ENCODE measurements at places on chromosomes 6 and 20.

DNA sequence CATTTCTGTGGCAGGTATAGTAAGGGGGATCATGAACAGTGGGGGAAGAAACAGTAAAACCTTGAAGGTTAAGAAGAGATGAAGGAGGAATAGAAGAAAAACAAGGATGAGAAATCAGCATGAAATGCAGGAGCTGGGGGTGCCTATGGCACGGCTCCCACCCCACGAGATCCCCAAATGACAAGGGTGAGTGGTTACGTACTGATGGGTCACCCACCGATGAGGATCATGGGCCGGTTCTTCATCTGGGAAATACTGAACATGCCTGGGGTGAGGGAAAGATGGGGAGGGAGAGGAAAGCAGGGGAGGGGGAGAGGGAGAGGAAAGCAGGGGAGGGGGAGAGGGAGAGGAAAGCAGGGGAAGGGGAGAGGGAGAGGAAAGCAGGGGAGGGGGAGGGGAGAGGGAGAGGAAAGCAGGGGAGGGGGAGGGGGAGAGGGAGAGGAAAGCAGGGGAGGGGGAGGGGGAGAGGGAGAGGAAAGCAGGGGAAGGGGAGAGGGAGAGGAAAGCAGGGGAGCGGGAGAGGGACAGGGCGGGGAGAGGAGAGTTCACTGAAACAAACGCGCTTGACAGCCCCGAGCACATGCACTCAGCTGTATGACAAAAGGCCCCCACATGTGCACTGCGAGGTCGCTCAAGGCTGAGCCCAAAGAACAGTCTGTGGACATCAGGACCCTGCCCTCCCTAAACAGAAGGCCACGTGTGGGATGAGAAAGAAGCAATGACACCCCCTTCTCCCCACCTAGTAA, 25.3 kb downstream of the MOCS1 start:
- DNase-seq = no peak

GRCh38 chr20:16699293-16699692, 30.5 kb upstream of the SNRPB2 start:
- no peak for DNase-seq

- DNase-seq = no peak
Observed at GRCh38 chr6:66328200-66328599, 621.2 kb upstream of the EYS start.

GRCh38 chr20:31687777-31688176, 34.9 kb downstream of the BCL2L1 start:
- no peak for DNase-seq

DNA sequence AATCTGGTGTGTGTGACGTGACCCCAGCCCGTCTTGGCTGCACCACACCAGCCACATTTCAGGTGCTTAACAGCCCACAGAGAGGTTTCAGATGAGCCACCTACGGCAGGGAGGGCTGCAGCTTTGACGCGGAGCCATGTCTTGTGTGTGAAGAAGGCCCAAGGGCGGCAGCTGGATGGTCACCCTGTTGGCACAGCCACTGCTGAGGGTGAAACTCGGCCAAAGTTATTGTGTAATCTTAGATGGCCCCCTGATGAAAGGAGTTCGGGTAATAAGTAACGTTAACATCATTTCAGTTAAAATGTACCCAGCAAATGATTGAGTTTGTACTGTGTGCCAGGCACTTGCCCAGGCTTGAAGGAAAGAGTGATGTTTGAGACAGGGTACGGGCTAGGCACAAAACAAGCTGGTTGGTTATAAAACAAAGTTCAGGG, 97.2 kb downstream of the SSR1 start:
- no peak for DNase-seq

DNA sequence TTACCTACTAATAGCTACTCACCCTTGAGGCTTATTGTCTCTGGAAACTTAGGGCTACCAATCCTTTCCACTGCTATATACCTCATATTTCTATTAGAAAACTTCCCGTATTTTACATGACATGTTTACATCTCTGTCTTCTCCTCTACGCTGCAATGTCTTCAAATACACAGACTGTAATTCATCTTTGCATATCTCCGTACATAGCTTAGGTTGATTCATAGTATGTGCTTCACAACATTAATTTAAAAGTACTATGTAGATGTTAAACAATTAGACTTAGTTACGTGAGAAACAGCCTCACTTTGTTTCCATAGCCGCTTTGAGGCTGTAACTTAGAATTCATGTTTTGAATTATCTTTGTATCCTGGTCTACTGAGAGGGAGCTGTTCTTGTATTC, 35.1 kb upstream of the FKBP1C start:
- DNase-seq = no peak

DNA sequence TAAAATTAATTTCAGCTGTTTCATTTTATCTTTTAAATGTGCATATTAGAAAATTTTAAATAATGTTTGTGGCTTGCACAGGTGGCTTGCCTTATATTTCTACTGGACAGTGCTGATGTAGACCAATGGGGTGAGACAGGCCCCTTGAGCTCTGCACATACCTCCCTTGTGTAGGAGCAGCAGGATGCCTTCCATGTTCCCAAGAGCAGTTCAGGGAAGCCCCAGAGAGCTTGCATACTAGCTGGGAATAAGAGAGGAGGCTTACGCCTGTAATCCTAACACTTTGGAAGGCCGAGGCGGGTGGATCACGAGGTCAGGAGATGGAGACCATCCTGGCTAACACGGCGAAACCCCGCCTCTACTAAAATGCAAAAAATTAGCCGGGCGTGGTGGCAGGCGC, 61.4 kb downstream of the RFPL4B start:
- no peak for DNase-seq

DNA sequence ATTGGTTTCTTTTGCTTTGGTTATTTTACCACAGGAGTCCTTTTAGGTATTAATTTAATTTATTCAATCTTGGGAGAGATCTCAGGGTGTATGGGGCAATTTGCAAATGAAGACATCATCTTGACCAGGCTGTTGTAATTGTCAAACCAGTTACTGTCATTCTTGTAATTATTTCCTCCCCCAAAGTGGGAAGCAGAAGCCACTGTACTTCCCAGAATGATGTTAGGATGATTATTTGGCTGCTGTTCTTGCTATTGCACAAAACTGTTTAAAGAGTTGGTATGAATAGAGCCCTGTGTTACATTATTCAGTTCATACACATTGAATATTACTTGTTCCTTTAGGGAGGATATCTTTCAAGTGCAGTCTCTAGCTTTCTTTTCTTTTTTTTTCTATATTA, 1.7 kb downstream of the TAAR6 start:
- DNase-seq = no peak

- DNase-seq = no peak
Observed at GRCh38 chr6:11368264-11368663, 135.8 kb upstream of the NEDD9 start.

DNA sequence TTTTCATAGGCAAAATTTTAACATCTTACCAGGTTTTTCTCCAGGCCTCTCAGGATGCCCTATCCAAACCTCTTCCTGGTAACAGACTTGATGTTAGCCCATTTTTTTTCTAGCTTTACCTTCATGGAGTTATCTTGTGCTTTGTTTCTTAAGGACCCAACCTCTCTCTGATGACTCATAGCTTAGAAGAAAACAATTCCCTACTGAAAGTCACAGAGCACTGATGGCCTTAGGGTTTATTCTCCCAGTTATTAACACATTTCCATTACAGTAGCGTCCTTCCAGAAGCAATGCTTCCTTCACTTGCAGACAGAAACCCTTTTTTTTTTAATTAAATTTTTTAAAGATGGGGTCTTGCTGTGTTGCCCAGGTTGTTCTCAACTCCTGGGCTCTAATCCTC, 79.4 kb downstream of the IYD start:
- DNase-seq = no peak

GRCh38 chr6:155219299-155219698, 44.5 kb upstream of the CLDN20 start:
- no peak for DNase-seq

DNA sequence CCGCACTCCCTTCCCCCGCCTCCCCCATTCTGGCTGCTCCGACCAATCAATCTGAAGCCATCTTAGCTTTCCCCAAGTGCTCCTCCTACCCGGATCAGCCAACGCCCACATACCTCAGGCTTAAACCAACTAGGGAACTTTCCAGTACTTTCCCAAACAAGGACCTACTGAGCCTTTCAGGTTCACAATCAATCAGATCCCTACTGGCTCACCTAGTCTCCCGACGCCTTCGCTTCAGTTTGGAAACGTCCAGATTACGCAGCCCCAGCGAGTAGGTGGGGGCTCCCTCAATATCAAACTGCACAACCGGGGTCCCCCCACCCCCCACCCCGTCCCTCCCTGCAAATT, 432 bp downstream of the HSPA1L start:
- peak; percentile 96 for DNase-seq

GRCh38 chr6:52045481-52045880, 41.9 kb downstream of the PKHD1 start:
- DNase-seq = no peak

DNA sequence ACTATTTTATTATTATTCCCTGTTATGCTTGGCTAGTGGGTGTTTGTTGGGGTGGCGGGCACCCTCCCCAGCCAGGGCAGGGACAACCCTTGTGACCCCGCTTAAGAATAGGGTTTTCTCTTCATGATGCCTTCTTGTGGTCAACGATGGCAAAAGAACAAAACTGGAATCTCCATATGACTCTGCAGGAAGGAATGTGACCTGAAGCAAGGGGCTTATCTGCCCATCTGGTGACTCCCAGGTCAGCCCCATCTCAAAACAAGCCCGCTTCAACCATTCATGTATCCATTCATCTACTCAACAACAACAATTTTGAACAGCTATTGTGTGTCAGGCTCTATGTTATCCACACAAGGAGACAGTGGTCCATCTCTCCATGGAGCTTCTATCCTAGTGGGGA, 30.9 kb upstream of the TGM6 start:
- no peak for DNase-seq

GRCh38 chr6:43924222-43924702, 154.3 kb downstream of the VEGFA start:
- DNase-seq = no peak

GRCh38 chr6:169454204-169454871, 200.7 kb upstream of the THBS2 start:
- DNase-seq = no peak

- DNase-seq = no peak
Observed at GRCh38 chr6:66896415-66896814, 1189.4 kb upstream of the EYS start.

- no peak for DNase-seq
Observed at GRCh38 chr20:53149890-53150205, 177.7 kb downstream of the TSHZ2 start.

- DNase-seq = no peak
Observed at GRCh38 chr6:14468647-14469321, 351.2 kb downstream of the CD83 start.

DNA sequence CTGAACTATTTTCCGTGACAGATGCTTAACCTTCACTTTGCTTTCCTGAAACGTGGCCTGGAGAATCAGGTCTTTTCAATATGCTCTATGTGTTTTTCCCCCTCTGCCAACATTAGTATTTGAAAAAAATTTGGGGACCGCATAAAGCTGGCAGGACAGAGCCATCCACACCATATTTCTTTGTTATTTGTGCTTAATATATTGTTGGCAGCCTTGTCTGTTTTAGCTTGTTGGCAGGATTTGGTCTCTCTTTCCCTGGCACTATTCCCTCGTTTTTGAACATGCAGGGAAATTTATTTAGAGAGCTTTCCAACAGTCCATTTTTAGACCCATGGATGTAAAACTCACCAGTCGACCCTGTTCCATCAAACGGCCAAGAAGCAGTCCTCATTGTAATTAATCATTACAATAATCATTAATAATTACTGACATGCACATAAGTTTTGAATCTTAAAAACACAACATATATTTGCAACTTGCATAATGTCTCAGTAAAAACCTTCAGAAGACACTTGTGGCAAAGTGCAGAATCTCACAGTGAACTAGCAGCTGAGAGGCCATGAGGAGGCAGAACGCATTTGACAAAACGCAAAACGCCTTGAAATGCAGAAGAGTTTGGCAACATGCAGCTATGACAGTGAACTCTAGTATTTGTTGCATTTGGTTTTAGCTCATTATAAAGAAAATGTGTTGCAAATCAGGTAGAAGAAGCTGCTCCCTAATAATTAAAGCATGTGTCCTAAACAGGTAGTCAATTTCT, 514.2 kb downstream of the C6orf118 start:
- no peak for DNase-seq

DNA sequence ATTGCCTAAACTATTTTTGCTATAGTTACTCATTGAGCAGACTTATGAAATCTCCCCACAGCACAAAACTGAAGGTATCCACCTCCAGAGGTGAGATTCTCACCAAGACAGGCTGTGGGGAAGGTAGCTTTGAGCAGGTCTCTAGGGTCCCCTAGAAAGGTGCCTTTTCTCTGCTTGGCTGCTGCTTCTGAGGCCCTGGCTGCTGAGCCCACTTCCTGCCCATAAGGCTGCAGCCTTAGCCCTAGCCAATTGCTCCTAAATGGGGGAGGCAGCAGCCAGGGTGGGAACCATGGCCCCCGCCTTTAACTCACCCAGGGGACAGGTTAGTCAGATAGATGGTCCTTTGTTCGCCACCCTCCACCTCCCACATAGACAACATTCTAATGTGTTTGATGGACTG, 3.6 kb downstream of the NT5E start:
- DNase-seq = no peak

DNA sequence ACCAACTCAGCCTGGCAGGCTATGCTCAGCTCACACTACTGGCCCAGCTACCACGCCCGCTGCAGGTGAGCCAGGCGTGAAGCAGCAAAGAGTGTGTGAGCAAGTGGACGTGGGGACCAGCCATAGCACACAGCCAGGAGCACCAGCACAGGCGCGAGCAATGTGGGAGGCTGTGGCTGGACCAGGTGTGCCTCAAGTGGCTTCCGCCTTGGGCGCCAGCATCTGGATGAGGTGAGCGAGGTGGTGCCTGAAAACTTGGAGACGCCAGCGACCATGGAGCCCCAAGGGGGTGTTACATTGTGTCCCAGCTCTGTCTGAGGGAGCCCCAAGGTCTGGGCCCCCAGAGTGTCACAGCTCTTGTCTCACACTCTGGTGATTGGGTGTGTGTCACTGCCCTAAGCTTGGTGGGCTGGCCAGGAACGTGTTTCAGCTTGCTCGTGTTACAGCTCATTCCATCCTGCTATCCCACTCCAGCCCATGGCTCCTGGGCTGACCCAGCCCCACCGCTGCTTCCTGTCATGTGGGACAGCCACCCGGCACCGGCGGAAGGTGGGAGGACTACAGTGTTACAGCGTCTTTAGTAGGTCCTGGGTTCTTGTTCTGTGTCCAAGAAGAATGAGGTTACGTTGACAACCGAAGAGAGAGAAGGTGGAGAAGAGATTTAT, 508.0 kb upstream of the MMS22L start:
- DNase-seq = no peak

DNA sequence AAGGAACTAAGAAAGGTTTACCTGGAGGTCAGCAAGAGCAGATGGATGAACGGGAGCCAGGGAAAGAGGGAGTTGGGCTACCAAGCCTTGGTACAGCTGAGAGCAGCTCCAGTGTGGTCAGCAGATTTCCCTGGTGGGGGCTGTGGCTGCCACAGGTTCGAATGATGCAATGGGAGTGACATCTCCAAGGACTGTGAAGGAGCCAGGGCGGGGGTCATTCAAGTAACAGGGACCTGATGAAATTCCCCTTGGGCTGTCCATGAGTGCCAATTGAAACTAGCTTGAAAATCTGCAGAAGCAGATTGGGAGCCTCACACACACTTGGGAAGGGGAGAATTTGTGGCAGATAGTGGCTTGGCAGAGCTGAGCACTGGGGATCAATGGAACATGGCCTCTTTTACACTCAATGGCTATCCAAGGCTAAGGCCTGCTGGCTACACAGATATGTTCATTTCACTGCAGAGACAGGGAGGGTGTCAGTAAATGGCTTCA, 247.0 kb upstream of the ECI2 start:
- DNase-seq = no peak

- DNase-seq = no peak
Observed at GRCh38 chr6:160000280-160000704, 31.4 kb downstream of the IGF2R start.

GRCh38 chr6:5398530-5398929, 137.2 kb downstream of the FARS2 start:
- peak; percentile 49 for DNase-seq
